NCI-H1930 (cell line): ENCODE measurements at places on chromosomes 16 and 17.

- no peak for DNase-seq
Measured at GRCh38 chr16:49547448-49547847, 173.8 kb downstream of the C16orf78 start.

DNA sequence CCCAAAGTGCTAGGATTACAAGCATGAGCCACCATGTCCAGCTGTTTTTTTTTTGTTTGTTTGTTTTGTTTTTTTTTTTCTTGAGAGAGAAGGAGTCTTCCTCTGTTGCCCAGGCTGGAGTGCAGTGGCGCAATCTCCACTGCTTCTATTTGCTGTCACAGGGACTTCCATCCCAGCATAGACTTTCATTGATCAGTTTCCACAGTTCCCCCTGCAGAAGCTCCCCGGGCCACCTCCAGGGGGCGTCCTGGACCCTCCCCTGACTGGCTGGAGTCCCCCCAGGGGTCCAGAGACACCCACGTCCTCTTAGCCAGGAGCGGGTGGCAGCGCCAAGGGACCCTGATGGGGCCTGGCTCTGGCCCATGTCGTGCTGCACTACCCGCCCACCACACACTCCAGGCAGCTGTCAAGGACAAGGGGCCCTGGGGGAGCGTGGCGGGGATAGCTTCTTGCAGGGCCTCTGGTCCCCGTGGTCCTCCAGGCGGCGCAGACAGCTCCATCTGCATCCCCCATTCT lies 3.1 kb upstream of the NPW start:
- no peak for DNase-seq

GRCh38 chr17:57626520-57627210 lies 118.4 kb downstream of the CCDC182 start:
- no peak for DNase-seq

- no peak for DNase-seq
Measured at GRCh38 chr16:4257646-4258556, 14.9 kb downstream of the TFAP4 start.

DNA sequence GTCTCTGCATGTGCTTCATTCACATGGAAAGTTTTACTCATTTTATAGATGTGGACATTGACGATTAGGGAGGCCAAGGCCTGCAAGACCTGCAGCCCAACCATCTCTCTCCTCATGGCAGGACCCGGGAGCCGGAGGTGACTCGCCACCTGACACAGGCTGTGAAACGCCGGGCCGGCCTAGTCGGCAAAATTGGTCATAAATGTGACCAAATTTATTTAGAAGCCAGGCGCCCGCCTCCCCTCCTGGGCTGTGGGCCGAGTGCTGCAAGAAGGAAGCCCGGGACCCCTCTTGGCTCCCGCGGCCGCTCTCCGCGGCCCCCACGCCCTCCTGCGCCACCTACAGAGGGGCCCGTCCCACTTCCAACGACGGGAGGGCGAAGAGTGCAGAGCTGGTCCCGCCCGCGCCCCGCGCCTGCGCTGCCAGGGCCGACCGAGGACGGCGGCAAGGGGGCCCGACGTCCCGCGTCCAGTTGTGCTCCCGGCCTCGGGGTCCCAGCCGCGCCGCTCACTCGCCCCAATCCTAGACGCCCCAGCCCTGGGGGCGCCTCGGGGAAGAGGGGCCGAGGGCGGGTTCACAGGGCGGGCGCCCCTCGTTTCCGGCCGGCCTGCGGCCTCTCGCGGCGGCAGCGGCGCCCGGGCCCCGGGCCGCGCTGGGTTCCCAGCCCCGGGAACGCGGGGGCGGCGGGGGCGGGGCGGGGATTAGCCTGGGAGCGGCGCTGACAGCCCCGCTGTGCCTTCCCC lies 47.5 kb downstream of the WNT3 start:
- peak; percentile 34 for DNase-seq

DNA sequence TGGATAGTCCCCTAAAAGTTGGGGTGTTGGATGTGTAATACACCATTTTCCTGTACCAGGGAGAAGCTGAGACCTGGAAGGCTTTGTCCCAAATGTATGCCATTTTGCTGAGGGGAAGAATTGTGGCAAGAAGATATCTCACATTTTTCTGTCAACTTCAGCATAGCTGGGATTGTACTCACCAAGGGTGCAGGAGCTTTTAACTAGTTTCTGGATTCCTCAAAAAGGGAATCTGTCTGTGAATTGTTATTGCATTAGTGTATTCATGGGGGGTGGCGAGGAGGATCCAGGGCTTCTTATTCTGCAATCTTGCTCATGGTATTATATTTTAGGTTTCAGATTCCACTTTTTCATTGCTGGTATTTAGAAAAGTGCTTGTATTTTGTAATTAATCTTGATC lies 208.2 kb upstream of the MYOCD start:
- no peak for DNase-seq

- no peak for DNase-seq
Measured at GRCh38 chr16:79788949-79789348, 188.4 kb upstream of the MAF start.

DNA sequence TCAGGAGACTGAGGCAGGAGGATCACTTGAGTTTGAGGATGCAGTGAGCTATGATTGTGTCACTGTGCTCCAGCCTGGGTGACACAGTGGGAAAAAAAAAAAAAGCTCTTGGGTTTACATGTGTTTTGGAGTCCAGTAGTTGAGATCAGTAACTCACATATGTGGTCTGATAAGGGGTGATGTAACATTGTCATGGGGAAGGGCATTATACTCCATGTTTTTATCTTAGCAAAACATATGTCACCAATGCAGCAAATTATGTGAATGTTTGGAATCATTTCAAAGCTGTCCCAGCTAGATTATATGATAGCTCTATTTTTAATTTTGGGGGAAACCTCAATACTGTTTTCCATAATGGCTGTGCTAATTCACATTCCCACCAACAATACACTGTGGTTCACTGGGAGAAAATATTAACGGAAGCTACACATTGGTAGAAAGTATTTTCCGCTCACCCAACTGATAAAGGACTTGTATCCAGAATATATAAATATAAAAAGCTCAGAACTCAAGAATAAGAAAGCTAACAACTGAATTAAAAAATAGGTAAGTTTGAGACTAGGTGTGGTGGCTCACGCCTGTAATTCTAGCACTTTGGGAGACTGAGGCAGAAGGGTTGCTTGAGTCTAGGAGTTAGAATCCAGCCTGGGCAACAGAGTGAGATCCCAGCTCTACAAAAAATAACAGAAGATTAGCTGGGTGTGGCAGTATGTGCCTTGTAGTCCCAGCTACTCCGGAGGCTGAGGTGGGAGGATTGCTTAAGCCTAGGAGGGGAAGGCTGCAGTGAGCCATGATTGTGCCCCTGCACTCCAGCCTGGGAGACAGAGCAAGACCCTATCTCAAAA lies 224.1 kb upstream of the TBX2 start:
- no peak for DNase-seq

DNA sequence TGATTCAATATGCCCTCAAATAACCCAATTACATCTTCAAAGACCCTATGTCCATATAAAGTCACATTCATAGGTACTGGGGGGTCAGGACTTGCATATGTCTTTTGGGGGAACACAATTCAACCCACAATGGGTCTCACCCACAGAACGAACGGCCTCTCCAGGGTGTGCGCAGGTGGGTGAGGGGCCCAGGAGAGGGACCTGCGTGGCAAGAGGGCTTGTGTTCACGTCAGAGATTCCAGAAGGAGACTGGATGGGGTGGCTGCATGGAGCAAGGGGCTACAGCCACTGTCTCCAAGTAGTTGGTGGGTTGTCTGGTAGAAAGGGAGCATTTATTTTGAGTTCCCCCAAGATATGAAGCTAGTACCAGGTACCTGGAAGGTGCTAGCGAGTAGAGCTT lies 212.2 kb downstream of the SEC14L1 start:
- no peak for DNase-seq
